ENCODE measurements at places on chromosomes 1 and 21.

DNA sequence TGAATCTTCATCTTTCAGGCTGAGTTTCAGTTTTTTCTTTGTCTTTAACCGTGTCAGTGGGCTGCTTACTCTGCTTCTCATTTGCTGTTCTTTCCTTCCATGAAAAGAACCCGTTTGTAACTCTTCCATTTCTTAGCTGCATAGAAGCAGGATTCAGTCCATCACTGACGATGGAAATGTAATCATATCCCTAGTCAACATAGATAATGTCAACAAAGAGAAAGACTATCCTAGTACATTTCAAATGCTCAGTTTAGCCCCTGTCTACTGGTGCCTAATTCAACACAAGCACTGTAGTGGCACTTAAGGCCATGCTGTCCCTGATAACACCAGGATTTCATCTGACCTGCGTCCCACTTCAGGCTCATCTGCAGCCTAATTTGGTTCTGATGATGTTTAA, 376 bp downstream of the GBP1 start:
- no peak for DNase-seq

GRCh38 chr1:36696261-36696940, 213.7 kb upstream of the CSF3R start:
- DNase-seq, result no peak

DNA sequence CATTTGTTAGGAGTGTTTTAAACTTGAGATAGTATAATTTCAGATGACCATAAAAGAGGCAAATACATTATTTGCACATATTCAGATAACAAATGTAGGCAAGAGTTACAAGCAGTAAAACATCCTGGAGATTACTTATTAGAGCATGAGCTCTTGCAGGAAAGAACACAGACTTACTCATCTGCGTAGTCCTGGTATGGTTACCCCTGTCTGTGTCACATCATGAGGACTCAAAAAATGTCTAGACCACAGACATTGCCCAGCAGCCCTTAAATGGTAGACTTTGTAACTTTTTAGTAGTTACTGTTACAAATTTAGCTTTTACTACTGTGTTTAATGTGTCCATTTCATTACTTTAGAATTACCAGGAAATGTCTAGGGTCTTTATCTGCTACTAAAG, 12.8 kb downstream of the CACHD1 start:
- no peak for DNase-seq

DNA sequence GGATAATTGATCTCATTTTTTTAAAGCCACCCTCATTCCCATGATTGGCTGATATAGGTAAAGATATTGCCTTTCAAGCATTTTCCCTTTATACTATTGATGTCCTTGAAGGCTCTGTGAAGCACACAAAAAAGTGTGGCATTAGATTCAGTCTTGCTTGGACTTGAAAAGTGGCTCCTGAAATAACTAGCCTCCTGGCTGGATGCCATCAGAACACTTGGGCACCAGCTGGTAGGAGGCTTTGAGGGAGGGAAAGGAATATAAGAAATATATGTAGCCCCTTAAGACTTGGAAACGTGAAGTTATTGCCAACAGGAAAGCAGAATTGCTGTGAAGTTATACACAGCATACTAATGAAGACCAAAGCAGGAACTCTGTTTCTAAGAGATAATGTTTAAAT, 14.1 kb downstream of the MTR start:
- no peak for DNase-seq

- no peak for DNase-seq
Observed at GRCh38 chr1:73627723-73628122, 570.3 kb downstream of the LRRIQ3 start.

DNA sequence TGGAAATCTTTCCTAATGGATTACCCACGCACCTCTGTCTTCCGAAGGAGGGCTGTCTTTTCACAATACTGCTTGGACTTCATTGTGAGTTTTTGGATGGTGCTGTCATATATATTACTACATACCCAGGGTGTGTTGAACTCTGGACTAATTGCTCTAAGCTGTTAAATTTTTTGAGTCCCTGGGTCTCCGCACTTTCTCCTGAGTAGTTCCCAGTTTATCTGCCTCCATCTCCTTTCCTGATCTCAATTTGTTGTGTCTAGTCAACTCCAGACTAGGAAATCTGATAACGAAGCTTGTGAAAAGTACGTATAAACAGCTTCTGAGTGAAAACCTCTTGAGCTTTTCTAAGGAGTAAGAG, 211.1 kb downstream of the ROR1 start:
- no peak for DNase-seq

DNA sequence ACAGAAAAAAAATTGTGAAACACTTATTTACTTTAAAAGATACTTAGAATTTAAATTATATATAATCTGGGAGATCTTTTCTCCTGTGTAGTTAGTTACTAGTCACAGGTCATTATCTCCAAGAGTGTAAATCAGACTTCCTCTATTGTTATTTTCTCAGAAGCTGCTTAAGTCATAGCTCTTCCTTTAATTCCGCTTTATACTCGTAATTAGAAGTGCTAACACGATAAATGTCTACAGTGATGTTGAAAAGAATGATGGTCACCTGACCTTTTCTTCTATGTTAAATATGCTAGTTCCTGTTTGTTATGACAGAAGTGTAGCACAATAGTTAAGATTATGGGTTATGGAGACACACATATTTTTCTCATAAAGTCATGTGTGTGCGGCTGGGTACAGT, 123.6 kb downstream of the TGFB2 start:
- no peak for DNase-seq

GRCh38 chr1:57101209-57101608, 135.4 kb upstream of the C8B start:
- no peak for DNase-seq

DNA sequence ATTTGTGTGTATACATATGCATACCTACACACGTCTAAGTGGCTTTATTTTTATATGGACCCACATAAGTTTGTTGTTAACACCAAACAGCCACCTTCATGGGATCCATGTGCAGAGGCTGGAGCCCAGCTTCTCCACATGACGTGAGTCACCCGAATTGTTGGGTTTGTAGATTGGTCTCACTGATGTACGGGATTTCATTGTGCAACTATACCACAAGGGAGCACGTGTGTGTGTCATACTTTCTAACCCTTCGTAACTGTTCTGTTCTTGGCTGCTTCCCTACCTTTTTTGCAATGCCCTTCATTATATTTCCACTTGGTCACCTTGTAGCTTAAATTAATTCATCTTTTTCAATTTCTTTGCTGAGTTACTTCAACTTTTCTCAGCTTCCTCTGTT, 21.0 kb downstream of the SPRTN start:
- DNase-seq, result no peak

- no peak for DNase-seq
Observed at GRCh38 chr1:170284016-170284415, 138.3 kb downstream of the NTMT2 start.

GRCh38 chr1:119009312-119009655, 21.1 kb upstream of the TBX15 start:
- DNase-seq, result no peak

GRCh38 chr1:184556665-184557064, 169.8 kb downstream of the C1orf21 start:
- no peak for DNase-seq

DNA sequence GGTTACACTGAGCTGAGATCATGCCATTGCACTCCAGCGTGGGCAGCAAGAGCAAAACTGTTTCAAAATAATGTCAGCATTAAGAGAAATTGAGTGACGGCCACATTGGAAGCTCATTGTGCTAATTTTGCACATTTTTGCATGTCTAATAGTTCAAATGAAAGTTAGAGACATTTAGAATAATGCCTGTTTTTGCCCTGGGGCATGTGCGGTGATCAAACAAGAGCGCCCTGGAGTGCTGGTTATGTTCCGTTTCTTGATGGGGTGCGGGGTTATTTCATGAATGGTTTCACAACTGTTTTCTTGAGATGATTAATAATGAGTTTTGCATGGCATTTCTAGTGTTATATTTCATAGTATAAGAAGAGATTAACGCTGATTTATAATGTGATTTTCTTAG, 13.1 kb downstream of the OR2T11 start:
- DNase-seq, result no peak

GRCh38 chr1:156884560-156885184, 8.8 kb upstream of the PEAR1 start:
- DNase-seq, result no peak

DNA sequence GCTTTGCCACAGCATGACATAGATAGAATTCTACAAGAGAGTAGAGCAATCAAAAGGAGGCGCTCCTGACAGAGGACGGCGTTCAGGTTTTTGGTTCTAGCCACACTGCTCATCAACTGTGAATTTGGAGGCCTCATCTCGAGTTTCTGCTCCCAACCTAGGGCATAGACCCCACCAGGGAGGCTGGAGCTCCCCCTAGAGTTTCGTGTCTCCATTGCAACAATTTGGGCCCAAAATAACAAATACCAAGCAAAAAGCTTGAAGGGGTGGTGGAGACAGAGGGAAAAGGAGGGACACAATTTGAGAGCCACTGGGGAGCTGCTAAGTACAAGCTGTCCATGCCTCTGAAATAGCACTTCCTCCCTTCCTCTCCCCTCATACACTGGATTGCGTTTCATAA, 297.0 kb downstream of the GPATCH2 start:
- no peak for DNase-seq

DNA sequence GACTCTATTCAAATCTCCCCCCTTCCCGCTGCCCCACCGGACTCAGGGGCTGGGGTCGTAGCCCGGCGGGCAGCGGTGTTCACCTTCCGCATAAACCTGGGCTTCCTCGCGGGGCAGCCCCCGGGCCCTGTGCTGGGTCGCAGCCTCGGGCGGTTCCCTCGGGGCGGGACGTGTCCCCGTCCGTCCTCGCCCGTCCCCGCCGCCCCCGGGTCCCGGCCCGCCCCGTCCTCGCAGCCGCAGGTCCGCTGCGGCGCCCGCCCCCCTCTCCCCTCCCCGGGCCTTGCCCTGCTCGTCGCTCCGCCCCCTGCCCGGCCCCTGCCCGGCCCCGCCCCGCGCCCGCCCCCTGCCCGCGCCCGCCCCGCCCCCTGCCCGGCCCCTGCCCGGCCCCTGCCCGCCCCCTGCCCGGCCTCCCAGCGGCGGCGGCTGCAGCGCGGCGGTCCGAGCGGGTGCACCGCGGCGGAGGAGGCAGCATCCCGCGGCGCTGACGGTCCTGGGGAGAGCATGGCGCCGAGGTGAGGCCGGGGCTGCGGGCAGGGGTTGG, at the start of gene COL18A1:
TSS of gene COL18A1 (plus strand) at position 436 of the 541 bp plus-strand sequence. CDS start at position 502, 66 bp downstream.
- no peak for DNase-seq

GRCh38 chr21:32457360-32457840, 44.9 kb downstream of the EVA1C start:
- no peak for DNase-seq

- DNase-seq, result no peak
Observed at GRCh38 chr1:174174461-174175329, 15.4 kb downstream of the RABGAP1L start.

GRCh38 chr1:161229896-161230295, 4.0 kb downstream of the TOMM40L start:
- DNase-seq, result peak; percentile 36

- DNase-seq, result no peak
Observed at GRCh38 chr1:228105270-228105995, 2.3 kb upstream of the C1orf35 start.

DNA sequence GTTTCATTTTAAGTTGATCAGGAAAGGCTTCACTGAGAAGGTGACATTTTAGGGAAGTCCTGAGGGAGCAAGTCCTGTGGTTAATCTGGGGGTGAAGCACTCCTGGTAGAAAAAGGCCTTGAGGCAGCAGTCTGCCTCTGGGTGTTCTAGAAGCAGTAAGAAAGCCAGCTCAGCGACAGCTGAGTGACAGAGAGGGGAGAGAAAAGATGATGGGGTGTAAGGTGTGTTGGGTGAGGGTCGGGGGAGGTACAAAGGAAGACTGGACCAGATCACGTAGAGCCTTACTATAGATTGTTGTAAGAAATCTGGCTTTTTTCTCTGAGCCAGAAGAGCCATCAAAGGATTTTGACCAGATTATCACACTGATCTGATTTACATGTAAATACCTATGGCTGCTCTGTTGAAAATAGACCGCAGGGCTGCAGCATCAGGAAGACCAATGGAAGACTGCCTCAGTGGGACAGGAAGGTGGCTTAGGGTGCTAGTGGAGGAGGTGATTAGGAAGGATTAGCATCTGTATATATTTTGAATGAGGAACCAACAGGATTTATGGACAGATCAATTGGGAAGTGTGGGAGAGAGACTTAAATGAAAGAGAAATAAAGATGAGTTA, 131.2 kb downstream of the CDC7 start:
- DNase-seq, result no peak

- no peak for DNase-seq
Observed at GRCh38 chr21:32108566-32108965, 170.3 kb downstream of the MIS18A start.

Data from GDM1 (cell line).